ENCODE measurements at places on chromosomes 16 and 17. TPM values are rescaled to one million over a fixed set of nuclear protein-coding genes. Genes with fewer than 3 reads are reported as not detected.

ST6GALNAC2 gene
- 1.5 TPM for total RNA-seq

- DNase-seq, result no peak
These were observed 4.2 kb upstream of the KRTAP3-2 start for GRCh38 chr17:41003926-41004325.

DNA sequence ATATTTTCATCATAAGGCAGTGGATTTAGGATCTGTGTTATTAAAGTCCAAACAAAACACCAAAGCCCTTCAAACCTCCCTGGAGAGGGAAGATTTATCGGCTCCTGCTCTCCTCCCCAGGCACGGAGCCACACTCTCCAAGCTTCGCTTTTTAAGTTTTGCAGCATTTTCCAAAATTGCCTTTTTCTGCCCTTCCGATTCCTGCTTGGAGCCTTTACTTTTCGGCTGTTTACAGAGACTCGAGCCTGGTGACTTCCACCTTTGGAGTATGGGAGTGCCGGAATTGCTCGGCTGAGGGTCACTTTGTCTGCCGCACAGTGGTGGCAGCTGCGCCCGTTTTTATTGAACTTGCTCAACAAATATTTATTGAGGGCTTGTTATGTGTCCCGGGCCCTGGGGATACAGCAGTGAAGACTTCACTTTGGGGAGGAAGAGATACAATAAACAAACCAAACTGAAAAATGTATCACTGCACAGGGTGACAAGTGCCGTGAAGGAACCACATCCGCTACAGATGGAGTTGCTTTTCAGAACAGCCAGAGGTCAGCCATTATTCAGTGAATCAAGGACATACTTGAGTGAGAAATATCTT is 185.5 kb downstream of the NTN1 start:
- no peak for DNase-seq

DNA sequence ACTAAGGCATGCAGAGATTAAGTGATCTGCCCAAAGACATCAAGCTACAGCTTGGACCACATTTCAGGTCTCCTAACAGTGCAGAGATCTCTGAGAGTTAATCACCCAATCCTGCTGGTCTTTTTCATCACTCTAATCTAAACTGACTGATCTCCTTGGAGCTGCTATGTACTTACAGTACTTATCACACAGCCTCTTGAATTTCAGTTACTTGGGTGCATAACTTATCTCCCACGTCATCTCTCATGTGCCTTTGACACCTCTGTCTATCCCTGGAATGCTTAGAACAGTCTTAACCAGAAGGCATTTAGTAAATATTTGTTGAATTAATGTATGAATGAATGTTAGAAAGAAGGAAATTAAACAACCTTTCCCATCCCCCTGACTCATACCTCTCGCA is 139.0 kb downstream of the SNX11 start:
- no peak for DNase-seq
